Activated naive CD8-positive, alpha-beta T cell treated with anti-CD3 and anti-CD28 coated beads, Interleukin-2, amount 50 U/mL, for 24 hours (primary cell): ENCODE measurements at places on chromosomes 12 and 14.

DNA sequence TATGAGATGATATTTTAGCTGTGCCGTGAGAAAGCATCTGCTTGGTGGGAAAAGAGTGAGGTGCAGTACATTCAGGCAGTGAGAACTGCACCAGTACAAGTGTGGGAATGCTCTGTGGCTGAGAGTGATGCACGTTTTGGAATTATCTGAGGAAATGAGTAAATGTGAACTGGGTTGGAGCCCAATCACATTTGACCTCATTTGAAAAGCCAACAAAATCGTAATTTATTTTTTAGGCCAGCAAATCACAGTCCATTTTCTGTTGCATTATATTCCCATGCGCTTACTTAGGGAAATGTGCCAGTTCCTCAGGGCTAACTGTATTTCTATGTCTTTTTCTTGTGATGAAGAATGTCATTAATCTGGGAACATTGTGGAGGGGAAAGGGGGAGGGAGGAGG, 77.3 kb downstream of the SNAPC1 start:
- H3K4me3 ChIP-seq, result no peak overlapping the region
- no peak overlapping the region for H3K27ac ChIP-seq
- H3K27me3 ChIP-seq, result peaks cover 12% of the 10 kb centered on the region
- peaks cover 2% of the 10 kb centered on the region for H3K4me1 ChIP-seq
- DNase-seq, result no peak

DNA sequence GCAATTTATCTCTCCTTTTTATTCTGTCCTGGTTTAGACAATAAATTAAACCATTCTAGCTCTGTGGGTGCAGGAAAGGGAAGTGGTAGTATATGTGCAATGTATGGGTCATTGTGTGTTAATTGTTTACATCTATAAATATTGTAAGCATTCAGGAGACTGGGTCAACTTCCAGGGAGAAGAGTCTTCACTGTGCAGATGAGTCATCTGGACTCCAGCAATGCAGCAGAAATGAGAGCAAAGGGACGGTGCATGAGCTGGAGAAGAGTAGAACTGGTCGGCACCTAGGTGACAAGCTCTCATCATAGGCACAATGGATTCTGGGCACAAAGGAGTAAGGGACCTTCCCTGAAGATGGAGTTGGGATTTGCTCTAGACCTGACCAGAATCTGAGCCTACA, 211.1 kb upstream of the DAAM1 start:
- DNase-seq, result no peak
- H3K36me3 ChIP-seq, result no peaks in the 10 kb centered on the region
- H3K27me3 ChIP-seq, result no peaks in the 10 kb centered on the region
- H3K4me3 ChIP-seq, result no peak overlapping the region
- no peak overlapping the region for H3K27ac ChIP-seq
- H3K4me1 ChIP-seq, result no peaks in the 10 kb centered on the region

DNA sequence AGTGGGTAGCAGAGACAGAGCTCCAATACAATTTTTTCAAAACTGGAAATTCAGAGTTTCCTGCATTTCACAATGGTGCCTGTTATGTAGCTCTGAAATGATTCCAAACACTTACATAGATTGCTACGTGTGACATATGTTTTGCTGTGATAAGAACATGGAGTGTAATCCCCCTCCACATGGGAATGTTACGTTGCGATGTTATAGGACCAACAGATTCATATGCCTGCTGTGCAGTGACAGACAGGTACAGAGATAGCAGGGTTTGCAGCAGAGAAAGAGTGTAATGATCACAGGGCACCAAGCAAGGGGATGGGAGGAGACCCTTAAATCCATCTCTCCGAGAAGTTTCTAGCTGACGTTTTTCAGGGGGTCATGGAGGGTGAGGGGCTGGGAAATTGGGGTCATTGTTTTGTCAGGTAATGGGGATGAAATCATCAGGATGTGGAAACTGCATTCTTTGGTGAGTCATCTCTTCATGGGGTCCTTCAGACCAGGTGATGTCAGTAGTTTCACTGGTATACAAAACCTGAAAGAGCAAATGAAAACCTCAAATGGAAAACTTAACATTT, 76.6 kb upstream of the OSBPL8 start:
- peak overlapping the region; percentile 9 for H3K27ac ChIP-seq
- H3K27me3 ChIP-seq, result no peaks in the 10 kb centered on the region
- H3K4me1 ChIP-seq, result peaks cover 14% of the 10 kb centered on the region
- no peak overlapping the region for H3K4me3 ChIP-seq

GRCh38 chr12:75207338-75208083, 2.1 kb downstream of the KCNC2 start:
- H3K36me3 ChIP-seq, result no peaks in the 10 kb centered on the region
- H3K4me3 ChIP-seq, result no peak overlapping the region
- DNase-seq, result no peak
- peaks cover 7% of the 10 kb centered on the region for H3K4me1 ChIP-seq
- peaks cover 52% of the 10 kb centered on the region for H3K27me3 ChIP-seq

DNA sequence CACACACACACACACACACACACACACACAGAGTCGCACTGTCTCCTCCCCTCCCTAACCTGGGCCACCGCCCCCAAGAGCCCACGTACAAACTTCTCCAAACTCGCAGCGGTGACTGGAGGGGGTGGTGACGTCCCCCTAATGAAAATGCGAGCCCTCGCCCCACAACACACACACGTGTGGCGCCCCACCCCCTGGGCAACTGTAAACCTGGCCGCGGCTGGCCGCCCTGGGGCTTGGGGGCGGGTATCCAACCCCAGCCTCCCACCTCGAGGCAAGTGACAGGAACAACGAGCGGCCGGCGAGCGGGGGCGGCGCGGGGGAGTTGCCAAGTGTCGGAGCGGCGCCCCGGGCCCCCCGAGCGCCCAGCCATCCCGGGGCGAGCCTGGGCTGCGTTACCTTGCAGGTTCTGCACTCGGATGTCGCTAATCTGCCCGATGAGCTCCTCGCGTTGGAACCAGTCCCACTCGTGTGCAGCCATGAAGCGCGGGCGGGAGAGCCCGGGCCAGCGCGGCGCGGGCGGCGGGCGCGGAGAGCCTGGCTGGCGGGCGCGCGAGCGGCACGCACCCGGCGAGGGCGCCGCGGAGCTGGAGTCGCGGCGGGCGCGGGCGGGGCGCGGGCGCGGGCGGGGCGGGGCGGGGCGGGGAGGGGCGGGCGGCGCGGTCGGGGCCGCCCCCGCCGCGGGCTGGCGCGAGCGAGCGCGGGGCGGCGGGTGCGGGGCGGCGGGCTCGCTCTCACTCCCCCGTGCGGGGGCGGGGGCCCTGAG, at the start of gene CLMN:
Gene CLMN, minus strand, starts transcription at position 597 of the 766 bp plus-strand sequence. Its CDS starts 116 bp downstream, at position 481.
- H3K4me1 ChIP-seq, result peaks cover 15% of the 10 kb centered on the region
- no peaks in the 10 kb centered on the region for H3K36me3 ChIP-seq
- H3K4me3 ChIP-seq, result peak within 1 kb of the TSS; percentile 55
- no peak within 1 kb of the TSS for H3K27ac ChIP-seq
- H3K27me3 ChIP-seq, result peaks cover 40% of the 10 kb centered on the region

- no peaks in the 10 kb centered on the region for H3K27me3 ChIP-seq
- H3K4me3 ChIP-seq, result no peak overlapping the region
- DNase-seq, result no peak
- peaks cover 82% of the 10 kb centered on the region for H3K4me1 ChIP-seq
- peak overlapping the region; percentile 79 for H3K27ac ChIP-seq
- H3K36me3 ChIP-seq, result peaks cover 86% of the 10 kb centered on the region
Measured at GRCh38 chr12:46237371-46238045, 31.3 kb downstream of the SLC38A1 start.
